HEK293T (cell line): ENCODE measurements at places on chromosomes 1 and 21.

DNA sequence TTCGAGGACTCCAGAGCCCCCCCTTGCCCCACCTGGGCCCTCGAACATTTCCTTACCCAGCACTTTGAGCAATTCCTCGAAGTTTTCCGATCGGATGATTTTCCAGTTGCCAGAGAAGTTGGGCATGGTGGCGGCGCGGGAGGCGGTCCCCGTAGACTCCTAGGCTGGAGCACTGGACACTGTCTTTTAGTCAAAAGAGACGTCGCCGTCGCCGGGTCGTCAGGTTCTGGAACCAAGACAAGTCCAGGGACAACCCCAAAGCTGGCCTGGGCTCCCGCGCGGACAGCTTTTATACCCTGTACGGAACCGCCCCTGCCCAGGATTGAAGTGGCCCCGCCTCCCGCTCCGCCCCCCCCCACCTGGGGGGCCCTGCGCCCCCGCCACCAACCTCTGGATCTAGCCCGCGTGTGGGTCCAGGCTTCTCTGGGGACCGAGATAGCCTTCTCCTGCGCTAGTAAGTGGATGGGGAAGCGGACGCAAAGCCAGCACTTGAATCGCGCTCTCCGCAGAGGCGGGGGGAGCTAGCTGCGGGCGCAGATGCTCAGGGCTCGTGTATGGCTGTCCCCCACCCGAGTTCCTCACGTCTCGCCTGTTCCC lies at the start of gene CRABP2:
Gene CRABP2 (minus strand): TSS at position 263 of the 597 bp plus-strand sequence. CDS start 137 bp downstream, at position 126.
- DNase-seq: peak; percentile 68

- DNase-seq: no peak
These were observed 17.3 kb upstream of the C1orf159 start for GRCh38 chr1:1132956-1133750.

DNA sequence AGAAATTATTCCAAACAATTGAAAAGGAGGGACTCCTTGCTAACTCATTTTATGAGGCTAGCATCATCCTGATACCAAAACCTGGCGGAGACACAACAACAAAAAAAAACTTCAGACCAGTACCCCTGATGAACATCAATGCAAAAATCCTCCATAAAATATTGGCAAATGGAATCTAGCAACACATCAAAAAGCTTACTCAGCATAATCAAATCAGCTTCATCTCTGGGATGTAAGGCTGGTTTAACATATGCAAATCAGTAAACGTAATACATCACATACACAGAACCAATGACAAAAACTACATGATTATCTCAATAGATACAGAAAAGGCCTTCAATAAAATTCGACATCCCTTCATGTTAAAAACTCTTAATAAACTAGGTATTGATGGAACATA lies 440.1 kb downstream of the NUF2 start:
- no peak for DNase-seq

DNA sequence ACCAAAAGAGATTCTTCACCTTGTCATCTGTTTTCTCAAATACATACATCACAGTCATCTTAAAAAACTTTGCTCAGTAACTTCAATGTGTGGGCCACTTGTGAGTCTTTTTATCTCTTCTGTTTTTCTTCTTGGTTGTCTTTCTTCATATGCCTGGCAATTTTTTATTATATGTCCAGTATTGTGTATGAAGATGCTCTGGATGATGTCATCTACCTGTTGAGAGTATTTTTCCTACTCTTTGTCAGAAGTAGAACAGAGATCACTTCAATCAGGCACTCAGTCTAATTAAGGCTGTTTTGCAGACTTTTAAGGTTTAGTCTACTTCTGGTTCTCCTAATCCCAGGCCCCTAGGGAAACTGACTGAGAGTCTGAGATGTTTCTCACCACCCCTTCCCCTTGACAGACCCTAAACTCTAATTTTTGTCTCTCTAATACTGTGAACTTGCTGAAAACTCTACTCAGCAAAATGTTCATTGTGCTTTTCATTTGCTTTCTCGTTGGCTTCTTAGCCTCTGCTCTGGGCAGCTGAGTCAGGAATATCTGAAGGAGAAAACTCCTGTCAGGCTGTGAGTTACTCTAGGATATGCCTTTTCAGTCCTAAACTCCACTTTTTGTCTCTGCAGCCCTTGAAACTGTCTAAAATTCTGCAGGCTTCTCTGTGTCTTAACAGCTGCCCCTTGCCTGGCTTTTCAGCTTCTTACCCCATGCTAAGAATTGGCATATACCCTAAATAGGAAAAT lies 33.0 kb upstream of the DNAJC6 start:
- DNase-seq: no peak

DNA sequence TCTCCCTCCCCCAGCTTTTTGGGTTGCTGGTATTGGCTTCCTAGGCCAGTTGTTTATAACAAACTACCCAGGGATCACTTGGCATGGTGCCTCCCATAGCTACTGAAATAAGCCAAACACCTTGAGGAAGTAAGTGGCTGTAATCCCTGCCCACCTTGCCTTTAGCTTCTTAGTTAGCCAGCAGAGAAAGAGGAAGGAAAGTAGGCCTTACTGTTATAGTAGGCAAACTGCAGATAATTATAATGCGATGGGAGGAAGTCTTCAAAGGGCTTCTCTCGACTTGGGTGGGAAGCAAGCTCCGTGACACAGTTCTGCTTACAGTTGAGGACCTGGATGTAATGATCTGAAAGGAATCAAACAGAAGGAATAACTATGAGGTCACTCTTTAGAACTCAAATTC lies 8.2 kb downstream of the P3H1 start:
- no peak for DNase-seq

DNA sequence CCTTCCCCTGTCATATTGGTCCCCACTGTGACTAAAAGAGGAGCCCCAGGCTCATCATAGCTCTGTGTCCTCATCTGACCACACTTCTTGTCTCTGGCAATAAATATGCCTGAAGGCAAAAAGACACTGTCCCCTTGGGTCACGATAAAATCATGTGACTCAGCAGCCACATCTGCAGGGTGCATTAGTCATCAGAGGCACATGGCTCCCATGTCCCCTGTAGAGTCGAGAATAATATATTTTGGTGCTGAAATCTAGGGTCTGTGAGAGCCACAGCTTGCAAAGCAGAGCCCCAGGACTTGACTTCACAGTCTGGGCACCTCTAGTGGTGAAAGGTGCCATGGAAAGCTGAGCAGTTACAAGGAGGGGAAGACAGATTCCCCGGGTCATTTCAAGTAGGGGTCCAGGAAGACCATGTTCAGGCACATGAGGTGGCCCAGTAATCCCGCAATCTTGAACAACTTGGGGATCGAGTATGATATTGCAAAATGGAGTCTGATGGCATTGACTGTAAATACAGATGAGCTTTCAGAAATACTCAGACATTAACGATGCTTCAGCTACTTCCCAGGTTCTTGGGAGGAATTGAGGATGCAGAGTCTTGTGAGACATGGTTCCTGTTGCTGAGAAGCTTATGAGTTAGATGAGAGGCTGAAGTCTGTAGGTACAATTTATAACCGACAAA lies 68.6 kb downstream of the SLC35F3 start:
- DNase-seq: no peak

- no peak for DNase-seq
These were observed 57.6 kb downstream of the MAN1C1 start for GRCh38 chr1:25673962-25674806.

GRCh38 chr21:36909901-36910561 lies 56.4 kb downstream of the HLCS start:
- no peak for DNase-seq

DNA sequence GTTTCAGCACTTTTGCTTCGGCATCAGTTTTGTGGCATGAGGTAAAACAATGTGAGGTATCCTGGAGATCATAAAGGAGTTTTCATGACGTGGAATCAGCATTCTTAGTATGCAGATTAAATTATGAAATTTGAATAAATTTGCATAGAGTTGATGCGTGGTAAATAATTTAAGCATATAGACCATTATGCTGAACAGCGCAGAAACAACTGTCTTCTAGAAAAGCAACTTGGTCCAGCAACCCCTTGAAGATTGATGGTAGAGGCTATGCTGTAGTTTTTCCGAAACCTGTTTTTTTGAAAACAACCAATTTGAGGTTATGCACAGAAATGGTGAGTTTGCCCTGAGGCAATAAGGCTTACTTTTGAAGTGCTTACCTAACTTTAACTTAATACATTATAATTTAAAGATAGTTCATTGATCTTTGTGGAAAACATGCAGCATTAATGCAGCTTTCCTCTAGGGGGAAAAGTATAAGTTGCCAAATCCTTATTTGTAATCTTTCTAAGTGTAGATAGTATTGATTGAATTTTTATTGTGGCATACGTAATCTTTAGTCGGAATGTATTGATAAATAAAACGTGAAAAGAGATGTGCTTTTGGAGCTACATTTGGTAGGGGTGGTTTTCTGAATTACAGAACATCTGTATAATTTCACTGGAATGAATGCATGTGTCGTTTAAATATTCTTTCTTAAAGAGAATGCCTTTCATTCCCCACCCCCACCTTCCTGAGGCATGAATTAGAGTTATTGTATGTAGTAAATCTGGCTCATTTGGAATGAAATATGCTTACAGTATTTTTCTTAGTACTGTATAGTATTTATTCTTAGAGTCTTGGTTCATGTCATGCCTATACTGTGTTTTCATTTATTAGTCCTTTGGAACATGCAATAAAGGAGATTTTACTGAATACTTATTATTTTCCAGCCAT lies 3.8 kb downstream of the PRDM2 start:
- no peak for DNase-seq

- DNase-seq: no peak
These were observed 30.9 kb upstream of the NBL1 start for GRCh38 chr1:19613171-19613703.

GRCh38 chr1:7278045-7278444 lies 492.8 kb downstream of the CAMTA1 start:
- no peak for DNase-seq

DNA sequence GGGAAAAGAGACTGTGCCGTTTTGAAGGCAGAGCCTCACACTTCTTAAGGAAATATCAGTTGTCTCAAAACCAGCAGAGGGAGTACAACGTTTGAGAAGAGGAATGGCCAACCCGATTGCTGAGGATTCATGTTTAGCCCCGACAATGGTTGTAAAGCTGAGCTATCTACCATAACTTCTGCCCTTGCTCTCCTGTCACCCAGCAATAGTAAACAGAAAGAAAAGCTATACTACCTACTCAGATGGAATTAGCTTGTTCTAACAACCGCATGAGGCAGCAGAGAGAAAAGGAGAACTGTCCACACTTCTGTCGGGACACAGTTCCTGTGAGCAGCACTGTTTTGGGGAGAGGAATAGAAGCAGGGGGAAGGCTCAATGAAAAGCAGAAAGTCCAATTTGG lies 91.2 kb downstream of the SLC45A1 start:
- peak; percentile 41 for DNase-seq

GRCh38 chr1:87735750-87736149 lies 407.1 kb downstream of the LMO4 start:
- no peak for DNase-seq
